GM10248 (cell line): ENCODE measurements at places on chromosomes 11 and 22.

- DNase-seq, result no peak
Observed at GRCh38 chr22:38177926-38178604, 3.6 kb downstream of the PLA2G6 start.

DNA sequence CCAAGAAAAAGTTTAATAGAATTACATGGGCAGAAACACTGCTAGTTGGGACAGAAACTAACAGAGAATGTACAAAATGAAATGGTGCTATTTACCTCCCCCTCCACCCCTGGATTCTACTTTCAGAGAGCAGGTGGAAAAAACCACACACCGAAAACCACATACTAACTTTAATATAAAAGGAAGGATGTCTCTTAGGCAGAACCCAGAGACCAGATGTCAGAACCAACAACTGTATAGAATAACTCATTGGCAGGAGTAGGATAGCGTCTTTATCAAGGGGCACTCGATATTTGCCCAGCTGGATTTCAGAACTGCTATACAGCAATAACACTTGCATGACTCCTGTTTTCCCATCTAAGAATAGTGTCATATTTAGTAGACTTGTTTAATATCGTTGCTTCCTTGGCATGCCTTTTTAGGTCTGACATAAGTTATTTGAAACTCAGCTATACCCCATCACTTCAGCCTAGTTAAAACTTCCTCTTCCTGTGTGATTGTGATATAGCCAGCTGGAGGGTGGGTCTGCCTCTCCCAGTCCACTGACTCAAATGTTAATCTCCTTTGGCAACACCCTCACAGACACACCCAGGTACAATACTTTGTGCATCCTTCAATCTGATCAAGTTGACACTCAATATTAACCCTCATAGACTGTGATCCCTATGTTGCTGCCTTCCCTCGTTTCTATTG, 1.2 kb downstream of the SLC22A25 start:
- no peak for DNase-seq

- no peak for DNase-seq
Observed at GRCh38 chr22:25156736-25157135, 42.9 kb upstream of the CRYBB3 start.

GRCh38 chr11:18768472-18768901, 23.1 kb downstream of the PTPN5 start:
- peak; percentile 69 for DNase-seq

DNA sequence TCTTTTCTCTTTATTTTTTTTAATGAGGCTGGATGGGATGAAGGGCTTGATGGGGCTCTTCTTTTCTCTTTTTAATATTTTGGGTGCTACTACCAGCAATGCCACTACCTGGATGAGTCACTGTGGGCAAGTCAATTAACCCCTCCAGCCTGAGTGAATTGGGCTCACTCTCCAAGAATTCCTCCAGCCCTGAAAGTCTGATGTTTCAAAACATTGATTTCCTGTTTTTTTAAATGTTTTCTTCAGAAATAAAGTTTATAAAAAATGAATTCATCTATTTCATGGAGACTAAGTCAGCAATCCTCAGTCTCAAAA, 812 bp upstream of the OR5A2 start:
- DNase-seq, result no peak

- no peak for DNase-seq
Observed at GRCh38 chr11:19307498-19307897, 66.8 kb upstream of the E2F8 start.

DNA sequence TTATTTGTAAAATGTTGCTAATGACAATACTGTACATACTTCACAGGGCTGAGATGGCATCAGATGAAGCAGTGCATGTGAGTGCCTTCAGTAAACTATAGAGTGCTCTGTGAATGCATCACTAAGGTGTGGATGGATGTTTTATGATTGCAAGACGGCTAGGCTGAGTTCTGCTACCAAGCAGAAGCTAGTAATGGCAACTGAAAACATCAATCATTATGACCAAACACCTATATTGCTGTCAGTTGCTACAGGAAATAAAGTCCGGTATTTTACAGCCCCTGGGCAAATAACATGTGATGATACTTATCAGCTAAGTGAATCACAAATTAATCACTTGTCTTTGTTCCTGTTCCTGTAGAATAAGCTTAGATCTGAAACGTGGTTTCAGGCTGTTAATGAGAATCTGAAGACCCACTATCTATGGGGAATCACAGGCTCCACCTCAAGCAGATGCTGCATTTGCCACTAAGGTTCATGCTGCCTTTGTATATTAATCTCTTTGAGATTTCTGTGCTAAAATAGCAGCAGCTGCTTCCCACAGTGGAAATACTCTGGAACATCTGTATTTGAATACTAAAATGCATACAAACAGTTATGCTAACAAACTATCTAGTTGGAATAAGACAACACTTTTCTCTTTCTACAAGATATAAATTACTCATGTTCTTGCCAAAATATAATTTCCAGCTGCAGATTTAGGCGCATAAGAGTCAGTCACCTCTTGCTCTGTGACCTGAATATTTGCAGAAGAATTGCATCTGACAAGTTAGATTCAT, 254.0 kb upstream of the PITPNB start:
- no peak for DNase-seq

DNA sequence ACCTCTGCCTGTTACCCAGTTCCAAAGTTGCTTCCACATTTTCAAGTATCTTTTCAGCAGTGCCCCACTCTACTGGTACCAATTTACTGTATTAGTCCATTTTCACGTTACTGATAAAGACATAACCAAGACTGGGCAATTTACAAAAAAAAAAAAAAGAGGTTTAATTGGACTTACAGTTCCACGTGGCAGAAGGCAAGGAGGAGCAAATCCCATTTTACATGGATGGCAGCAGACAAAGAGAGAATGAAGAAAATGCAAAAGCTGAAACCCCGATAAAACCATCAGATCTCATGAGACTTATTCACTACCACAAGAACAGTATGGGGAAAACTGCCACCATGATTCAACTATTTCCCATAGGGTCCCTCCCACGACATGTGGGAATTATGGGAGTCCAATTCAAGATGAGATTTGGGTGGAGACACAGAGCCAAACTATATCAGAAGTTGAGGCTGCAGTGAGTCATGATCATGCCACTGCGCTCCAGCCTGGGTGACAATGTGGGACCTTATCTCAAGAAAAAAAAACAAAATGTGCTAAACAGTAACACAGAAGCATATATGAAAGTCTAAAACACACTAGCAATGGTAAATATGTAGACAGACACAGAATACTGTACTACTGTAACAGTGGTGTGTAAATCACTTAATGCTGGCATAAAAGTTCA, 190.3 kb upstream of the ZC3H12C start:
- no peak for DNase-seq

DNA sequence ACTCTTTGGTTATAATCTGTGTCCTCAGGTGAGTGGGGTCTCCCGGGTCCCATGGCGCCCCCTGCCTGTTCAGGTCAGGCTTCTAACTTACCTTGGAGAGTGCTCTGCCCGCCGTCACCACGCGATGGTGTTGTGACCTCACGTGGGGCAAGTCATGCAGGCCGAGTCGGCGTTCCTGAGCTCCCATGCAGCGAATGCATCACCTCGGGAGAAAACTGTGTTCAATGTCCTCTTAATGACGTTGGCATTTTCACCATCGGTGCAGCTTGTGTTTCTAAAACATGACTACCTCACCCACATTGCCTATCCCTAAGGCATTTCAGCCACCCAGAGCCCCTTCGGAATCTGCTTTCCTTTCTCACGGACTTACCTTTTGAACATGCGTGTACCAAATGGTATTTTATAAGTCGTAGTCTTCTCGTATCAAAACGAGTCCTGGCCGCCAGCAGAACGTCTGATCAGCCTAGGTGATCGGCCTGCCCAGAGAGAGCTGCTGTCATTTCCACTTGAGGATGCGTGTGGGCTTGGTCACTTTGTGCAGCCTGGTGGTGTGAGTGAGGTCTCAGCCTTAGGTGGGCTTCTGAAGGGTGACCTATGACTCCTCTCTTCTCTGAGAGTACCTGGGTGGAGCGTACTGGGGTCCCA, 64.8 kb downstream of the TBC1D22A start:
- no peak for DNase-seq

DNA sequence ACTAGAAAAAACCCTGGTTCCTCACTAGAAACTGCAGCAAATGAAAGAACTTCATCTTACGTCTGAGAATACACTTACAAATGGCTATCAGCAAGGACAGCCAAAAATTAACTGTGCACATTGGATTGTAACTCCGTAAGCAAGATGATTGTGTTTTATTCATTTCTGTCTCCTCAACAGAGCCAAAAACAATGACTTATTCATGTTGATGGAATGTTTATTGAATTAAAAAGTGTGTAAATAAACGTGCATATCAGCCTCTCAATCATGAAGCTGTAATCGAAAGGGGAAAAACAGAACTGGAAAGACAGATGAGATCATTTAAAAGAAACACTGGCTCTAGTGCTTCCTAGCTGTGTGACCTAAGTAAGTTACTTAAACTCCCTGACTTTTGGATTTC, 307.5 kb upstream of the ZC3H12C start:
- no peak for DNase-seq

- DNase-seq, result peak; percentile 83
Observed at GRCh38 chr11:120168960-120169681, 31.2 kb upstream of the TRIM29 start.

DNA sequence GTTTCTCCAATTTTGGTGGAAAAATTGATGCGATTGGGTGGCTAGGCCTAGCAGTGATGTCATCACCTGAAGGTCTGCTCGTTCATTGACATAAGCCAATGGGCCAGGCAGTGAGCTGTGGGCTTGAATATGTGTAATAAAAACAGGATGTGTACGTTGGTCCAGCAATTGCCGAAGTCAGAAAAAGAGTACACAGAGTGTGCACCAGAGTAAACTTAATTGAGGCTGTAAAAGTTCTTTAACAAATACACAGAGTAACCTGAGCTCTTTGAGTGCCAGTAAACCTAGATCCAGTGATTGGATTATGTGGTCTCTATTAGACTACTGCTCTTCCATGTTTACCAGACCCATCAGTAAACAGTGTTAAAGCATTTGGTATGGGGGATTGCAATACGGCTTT, 13.0 kb upstream of the GLYATL1 start:
- DNase-seq, result no peak

- no peak for DNase-seq
Observed at GRCh38 chr22:47786650-47787290, 1024.3 kb downstream of the TBC1D22A start.

- no peak for DNase-seq
Observed at GRCh38 chr11:69309631-69310280, 15.8 kb downstream of the MYEOV start.

DNA sequence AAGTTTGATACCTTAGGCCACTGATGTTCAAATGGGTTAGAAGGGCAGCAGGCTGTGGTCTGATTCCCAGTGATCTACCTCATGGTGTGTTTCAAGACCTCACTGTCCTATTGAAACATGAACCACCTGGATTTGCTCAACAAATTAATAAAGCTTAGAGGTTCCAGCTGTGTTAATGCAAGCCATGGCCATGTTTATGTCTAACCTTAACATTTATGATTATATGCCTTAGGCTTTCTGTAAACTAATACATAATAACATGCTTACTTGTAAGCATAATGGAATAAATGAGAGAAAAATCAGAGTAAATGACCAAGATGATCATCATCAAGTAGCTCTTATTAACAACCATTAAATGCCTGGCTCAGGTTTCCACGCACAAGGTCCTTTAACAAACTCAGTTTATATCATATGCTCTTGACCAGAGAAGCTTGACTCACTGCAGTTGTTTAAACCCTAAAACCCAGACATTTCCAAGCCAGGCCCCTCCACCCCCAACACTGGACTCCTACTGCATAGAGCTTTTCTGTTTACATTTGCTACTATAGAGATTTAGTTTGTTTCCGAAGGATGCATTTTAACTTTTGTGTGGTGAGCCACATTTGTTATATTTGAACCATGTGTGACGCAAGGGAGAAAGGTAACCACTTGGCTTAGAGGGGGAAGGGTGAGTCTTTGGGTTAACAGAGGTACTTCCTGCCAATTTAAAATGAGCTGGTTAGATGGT, 43.7 kb downstream of the KREMEN1 start:
- no peak for DNase-seq

DNA sequence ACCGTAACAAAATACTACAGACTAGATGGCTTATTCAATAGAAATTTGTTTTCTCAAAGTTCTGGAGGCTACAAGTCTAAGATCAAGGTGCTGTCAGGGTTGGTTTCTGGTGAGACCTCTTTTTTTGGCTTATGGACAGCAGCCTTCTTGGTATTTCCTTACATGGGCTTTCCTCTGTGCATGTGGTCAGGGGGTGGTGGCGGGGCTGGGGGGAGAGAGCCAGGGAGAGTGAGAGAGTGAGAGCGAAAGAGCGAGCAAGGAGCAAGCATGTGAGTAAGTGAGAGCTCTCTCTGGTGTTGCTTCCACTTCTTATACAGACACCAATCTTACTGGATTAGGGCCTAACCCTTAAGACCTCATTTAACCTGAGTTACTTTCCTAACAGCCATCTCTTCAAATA, 181.5 kb downstream of the TMEM135 start:
- peak; percentile 15 for DNase-seq

- DNase-seq, result no peak
Observed at GRCh38 chr22:22403771-22404170, 104.8 kb downstream of the ZNF280B start.

- DNase-seq, result no peak
Observed at GRCh38 chr11:3382613-3383285, 3.8 kb upstream of the ZNF195 start.

DNA sequence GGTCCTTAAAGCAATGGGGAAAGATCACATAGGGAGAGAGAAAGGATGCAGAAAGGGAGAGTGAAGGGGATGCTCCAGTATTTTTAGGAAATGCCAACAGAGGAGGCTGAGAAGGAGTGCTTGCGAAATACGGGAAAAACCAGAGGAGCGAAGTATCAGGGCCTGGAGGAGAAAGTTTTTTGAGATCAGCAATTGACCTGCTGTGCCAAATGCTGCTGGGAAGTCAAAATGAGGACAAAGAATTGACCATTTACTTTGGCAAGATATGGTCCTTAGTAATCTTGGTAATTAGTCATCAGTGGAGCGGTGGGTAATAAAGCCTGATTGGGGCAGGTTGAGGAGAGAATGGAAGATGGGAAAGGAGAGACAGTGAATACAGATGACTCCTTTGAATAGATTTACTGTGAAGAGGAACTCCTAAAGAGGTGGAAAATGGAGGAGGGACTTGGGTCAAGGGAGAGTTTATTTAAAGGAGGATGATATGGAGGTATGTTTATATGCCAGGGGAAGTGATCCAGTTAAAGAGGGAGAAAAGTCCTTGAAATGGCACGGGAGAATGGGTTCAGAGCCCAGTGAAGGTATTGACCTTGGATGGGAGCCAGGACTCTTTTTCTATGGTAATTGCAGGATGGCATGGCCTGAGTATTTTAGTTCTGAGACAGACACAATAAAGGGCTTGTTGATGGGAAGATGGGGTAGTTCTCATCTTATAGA, 111.5 kb downstream of the PKNOX2 start:
- no peak for DNase-seq

DNA sequence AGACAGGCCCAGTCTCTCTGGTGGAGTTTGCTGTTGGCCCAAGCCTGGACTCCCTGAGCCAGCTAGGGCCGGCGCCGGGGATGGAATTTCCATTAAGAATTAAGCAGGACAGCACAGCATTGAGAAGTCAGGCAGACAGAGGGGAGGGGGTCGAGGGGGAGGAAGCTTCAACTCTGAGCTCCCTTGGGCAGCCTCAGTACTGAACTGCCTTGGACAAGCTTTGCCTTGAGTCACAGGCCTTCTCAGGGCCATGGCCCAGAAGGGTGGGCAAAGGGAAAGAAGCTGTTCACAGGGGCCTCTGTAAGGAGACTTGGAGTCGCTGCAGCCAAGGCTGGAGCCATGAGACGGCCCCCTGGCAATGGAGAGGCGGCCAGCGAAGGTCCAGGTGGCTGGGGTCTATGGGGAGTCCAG, 2.6 kb upstream of the INSC start:
- DNase-seq, result no peak
